ENCODE measurements at places on chromosomes 4 and X.

DNA sequence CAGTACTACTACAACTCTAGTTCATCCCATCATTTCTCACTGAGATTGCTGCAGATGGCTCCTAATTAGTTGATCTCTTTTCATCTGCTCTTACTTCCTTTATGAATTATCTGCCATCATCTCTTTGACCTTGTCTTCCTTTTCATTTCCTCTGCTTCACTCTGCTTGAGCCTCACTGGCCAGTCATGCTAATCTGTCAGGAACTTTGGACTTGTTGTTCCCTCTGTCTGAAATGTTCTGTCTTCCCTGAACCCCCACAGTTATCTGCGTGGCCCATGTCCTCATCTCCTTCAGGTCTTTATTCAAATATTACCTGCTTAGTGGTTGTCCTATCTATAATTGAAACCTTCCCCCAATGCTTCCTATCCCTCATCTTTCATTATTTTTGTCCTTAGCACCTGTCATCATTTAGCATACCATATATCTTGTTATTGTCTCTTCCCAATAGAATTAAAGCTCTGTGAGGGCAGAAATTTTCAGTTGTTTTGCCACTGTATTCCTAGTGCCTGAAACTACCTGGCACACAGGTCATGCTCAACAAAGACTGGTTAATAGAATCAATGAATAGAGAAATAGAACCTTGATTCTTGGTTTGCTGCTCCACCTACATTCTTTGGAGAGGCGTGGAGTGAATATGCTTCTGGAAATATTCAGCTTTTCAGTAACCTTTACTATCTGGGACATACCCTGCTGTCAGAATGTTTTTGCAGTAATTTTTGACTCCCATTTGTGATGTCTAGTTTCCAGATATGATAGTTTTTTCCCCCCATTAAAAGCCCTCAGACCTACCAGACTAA, 5.0 kb downstream of the SLC4A4 start:
- DNase-seq = no peak

DNA sequence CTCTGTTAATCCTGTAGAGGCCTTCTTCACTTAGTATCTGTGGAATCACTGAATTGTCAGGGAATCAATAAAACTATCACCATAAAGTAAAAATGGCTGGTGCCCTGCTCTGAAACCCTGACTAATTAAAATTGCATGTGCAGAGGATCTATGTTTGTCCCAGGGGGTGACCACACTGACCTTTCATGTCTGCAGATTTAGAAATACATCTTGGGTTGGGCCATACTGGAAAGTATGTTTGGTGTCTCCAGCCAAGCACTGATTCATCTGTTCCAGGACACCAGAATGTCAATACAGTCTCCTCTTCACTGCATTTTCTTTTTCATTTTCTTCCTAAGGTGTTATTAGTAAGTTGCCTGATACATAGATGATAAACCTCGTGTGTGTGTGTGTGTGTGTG, 490.9 kb upstream of the INTU start:
- DNase-seq = no peak

GRCh38 chr4:12439633-12440305, 1011.1 kb upstream of the HS3ST1 start:
- no peak for DNase-seq

DNA sequence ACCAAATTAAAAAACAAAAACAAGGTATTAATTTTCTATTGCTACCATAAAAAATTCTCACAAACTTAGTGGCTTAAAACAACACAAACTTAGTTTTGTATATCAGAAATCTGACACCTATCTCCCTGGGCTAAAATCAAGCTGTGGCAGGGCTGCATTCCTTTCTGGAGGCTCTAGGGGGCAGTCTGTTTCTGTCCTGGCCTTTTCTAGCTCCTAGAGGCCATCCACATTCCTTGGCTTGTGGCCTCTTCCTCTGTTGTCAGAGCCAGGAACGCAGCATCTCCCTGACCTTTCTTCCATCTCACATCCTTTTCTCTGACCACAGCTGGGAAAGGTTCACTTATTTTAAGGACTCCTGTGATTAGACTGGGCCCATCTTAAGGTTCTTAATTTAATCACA, 38.9 kb upstream of the TLR2 start:
- no peak for DNase-seq

DNA sequence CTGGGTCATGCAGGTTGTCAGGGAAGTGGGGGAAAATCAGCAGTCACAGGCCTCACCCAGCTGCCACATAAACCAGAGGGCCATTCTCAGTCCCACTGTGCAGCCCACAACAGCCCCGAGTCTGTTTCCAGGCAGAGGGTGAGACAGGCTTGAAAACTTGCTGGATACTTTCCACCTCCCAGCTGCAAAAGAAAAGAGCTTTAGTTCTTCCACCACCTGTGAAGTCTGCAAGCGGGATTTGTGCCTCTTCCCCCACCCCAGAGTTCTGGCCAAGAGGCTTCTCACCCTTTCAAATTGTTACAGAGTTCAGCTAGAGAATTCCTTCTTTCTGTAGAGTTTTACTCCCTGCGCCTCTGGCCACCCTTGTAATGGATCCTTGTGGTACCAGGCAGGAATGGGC, 115.5 kb upstream of the ZDHHC15 start:
- DNase-seq = no peak

- DNase-seq = no peak
Observed at GRCh38 chr4:72207196-72207595, 175.4 kb downstream of the NPFFR2 start.
